ENCODE measurements at places on chromosomes 1 and 21.
A peak's percentile ranks its signal among the peaks of the same experiment; 100 is the strongest.

GRCh38 chr1:225660544-225660946 lies 7.6 kb upstream of the ENAH start:
- DNase-seq: no peak

DNA sequence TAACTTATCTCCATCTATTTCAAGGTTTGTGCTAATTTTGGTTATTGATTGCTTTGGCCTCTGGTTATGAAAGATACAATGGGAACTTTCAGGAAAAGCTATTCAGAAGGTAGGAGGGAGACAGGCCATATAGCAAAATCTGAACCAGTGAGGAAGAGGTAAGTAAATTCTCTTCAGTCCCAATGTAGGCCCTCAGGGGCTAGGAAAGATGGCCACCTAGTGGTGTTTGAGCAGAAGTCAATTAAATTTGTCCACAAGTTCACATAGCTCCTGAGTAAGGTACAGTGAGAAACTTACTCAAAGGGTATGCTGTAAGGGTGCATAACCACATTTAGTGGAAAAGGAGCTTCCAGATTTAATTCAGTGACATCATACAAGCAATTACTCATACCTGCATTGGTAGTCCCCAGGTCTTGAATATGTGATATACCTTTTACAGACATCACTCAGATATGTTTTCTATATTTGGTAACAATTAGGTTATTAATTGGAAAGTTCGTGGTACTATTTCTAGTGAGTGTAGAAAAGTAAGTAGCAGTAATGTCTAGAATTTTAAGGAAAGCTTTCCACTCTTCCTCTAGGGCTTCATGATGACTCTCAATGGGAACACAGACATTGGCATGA lies 21.4 kb upstream of the FMO1 start:
- no peak for DNase-seq

- DNase-seq: no peak
Observed at GRCh38 chr1:40303790-40304189, 13.3 kb downstream of the COL9A2 start.

DNA sequence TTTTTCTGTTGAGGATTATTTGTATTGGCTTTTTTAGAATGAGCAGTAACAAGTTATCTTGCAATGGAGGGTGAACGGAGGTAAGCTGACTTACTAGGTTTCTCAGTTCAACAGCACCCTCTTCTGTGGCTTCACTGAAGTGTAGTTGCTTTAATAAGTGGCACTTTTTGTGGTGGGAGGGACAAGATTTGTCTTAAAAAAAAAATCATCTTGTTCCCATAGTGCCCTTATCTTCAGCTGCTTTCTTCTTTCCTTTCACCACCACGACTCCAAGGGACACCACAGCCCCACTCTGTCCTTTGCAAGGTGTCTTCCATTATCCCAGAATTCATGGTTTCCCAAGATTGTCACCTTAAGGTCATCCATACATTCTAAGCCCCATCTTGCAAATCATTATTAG lies 92.9 kb downstream of the PIGK start:
- no peak for DNase-seq

GRCh38 chr1:160610569-160611242 lies 31.4 kb upstream of the CD84 start:
- DNase-seq: no peak

- no peak for DNase-seq
Observed at GRCh38 chr1:116465845-116466685, 93.0 kb downstream of the ATP1A1 start.

DNA sequence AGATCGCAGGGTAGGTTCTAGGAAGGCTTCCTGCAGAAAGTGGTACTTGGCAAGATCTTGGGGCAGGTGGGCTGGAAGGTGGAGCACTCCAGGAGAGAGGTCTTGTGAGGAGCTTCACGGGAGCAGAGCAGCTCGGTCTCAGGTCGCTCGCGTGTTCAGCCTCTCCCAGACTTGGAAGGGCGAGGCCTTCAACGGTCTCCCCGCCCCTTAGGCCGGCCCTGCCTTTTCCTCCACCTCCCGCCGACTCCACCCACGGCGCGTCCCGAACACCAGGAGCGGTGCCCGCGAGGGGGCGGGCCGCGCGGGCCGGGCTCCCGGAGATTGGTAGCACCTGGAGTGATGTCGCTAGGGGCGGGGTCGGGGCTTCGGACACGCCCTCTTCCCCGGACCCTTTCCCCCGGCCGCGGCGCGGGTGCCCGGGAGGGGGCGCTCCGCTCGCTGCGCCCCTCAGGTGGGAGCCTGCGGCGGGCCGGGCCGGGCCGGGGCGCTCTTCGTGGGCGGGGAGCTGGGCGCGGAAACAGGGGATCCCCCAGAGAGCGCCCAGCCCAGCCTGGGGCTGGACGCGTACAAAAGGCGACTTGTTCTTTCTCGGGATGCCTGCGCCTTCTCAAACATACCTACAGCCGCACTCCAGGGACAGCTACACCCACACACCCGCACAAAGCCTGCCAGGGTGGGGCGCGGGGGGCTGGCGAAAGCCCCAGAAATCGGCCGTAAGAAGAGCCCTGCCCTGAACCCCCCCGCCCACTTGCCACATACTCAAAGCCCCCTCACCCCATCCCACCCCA lies 35.5 kb downstream of the AHDC1 start:
- DNase-seq: peak; percentile 97

DNA sequence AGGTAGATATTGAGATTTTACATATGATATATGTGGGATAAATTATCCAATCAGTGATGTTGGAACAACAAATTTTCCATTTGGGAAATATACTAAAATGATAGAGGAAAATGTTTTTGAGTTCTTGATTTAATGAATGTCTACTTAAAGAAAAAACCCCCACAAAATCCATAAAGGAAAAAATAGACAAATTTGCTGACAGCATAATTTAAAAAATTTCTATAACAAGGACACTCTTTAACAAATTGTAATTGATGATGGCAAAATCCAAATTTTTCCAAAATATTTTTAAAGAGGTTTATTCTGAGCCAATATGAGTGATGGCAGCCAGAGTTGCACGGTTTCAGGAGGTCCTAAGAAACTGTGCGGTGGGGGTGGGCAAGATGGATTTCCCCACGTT lies 51.9 kb upstream of the RHOU start:
- no peak for DNase-seq

- DNase-seq: no peak
Observed at GRCh38 chr1:184218458-184219075, 167.0 kb downstream of the TSEN15 start.

GRCh38 chr1:25026730-25027450 lies 96.8 kb upstream of the RUNX3 start:
- no peak for DNase-seq

DNA sequence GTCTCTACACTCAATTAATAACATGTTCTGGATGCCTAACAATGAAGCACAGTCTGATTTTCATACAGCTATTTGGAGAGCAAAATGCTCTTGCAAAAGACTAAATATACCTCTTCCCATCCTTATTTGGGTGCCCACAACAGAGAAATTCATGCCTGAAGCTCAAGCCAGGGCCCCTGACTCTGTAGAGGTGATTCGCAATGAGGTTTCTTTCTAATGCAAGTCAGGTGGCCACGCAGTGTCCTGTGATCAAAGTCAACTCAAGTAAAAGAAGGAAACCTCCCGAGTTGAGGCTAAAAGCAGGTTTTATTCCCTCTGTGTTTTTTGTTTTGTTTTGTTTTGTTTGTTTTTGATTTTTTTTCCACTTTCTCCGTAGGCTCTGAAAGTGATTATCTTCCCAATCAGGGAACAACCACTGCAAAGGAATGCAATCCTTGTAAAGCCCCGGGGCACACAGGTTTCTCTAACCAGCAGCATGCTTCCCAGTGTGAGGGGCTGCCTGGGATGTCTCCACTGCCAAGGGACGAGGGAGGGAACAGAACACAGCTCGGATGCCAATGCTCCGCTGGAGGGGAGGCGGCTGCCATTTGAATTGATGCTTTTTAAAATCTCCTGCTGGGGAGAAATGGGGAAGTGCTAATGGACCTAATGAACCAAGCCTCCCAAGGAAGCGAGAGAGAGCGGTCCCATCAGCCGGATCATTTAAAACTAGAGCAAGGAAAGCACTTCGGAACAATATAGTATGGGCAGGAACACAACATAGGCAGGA lies 73.8 kb upstream of the SSX2IP start:
- no peak for DNase-seq

GRCh38 chr1:153698020-153698922 lies 19.8 kb downstream of the NPR1 start:
- DNase-seq: peak; percentile 88

DNA sequence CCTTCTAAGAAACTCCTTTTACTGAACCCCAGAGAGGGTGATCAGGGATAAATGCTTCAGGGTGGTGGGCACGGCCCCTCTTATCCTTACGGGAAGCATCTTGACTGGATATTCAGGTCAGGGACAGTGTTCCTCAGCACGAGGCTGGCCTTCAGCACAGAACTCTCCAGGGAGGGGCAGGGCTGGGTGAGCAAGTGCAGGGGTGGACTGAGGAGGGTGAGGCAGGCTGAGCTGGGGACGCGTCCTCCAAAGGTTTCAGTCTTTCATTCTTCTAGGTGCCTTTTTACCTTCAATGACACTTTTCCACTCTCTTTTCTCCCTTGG lies 52.3 kb downstream of the RASSF5 start:
- DNase-seq: no peak

DNA sequence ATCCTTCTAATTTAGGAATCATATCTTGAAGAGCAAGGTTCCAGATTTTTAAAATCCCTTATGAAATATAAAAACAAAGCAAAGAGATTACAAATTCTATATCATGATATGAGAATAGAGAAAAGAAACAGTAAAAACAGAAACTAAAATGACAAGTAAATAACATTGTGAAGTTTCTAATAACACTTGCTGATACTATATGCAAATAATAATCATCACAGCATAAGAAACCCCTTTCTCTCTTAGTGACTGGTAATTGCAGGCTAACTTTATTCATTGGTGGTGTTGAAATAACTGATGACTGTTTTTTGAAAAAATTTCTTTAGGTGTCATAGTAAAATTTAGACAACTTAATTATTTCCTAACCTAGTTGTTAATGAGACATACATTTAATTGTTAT lies 281.6 kb downstream of the PLA2G4A start:
- DNase-seq: no peak

GRCh38 chr1:232207073-232207866 lies 422.7 kb downstream of the SIPA1L2 start:
- DNase-seq: peak; percentile 11

GRCh38 chr21:32425628-32426027 lies 13.1 kb downstream of the EVA1C start:
- no peak for DNase-seq

- DNase-seq: no peak
Observed at GRCh38 chr21:38861989-38862683, 56.4 kb downstream of the ETS2 start.

Data from coronary artery (tissue), 2 donors.